ENCODE measurements at places on chromosomes 11 and 22.

GRCh38 chr22:19707347-19708290 lies 6.7 kb upstream of the SEPTIN5 start:
- no peak for DNase-seq

- DNase-seq: no peak
Observed at GRCh38 chr11:100823360-100823759, 136.3 kb downstream of the ARHGAP42 start.

DNA sequence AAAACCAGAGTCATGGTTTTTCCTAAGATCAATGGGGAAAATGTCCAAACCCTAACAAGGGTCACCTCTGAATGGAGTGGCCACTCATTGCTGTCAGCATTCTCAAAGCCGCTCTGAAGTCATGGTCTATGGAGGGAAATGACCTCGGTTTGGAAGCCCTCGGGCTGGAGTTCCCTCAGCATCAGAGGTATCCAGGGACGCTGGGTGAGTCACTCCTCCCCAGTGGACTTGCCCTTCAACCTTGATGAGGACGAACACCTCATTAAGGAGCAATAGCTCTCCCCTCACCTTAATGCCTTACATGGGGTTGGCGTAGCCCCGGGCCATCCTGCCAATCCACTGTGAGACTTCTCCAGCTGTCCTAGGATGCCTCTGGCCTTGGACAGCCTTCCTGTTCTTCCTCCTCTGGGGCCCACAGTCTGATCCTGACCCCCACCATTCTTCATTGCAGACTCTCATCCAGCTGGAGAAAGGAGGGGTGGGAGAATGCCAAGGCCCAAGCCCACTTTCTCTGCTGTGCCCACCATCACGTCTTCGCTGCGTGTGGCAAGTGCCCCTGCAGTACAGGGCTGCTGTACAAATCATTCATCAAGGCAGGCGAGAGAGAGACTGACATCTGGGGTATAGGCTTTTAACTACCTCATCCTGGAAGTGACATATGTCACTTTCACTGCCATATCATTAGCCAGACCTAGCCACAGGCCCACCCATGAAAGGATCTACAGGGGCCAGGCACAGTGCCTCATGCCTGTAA lies 25.4 kb upstream of the MYH9 start:
- no peak for DNase-seq

GRCh38 chr11:60563553-60564235 lies 48.5 kb downstream of the MS4A13 start:
- DNase-seq: no peak

DNA sequence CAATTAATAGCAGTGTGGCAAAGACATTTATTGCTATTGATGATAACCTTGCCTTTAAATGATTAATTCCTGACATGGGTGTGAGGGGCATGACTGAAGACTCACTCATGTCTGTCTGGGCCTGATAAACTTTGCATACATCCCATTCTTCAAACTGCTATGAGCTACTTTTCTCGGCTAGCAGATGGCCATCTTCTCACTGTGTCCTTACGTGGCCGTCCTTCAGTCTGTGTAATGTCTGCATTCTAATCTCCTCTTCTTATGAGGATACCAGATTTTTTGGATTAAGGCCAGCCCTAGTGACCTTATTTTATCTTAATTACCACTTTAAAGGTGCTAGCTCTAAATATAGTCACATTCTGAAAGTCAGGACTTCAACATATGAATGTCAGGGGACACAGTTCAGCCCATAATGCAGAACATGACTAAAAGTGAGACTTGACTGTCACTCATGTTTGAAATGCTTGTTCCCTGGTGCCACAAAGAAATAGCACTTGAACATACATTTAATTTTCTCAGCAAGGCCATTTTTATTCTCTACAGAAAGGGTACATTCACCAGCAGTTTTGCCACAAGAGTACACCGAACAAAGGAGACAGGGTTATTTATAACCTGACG lies 32.3 kb downstream of the OR10A6 start:
- DNase-seq: no peak

GRCh38 chr11:81717695-81718094 lies 1016.0 kb downstream of the FAM181B start:
- DNase-seq: no peak

DNA sequence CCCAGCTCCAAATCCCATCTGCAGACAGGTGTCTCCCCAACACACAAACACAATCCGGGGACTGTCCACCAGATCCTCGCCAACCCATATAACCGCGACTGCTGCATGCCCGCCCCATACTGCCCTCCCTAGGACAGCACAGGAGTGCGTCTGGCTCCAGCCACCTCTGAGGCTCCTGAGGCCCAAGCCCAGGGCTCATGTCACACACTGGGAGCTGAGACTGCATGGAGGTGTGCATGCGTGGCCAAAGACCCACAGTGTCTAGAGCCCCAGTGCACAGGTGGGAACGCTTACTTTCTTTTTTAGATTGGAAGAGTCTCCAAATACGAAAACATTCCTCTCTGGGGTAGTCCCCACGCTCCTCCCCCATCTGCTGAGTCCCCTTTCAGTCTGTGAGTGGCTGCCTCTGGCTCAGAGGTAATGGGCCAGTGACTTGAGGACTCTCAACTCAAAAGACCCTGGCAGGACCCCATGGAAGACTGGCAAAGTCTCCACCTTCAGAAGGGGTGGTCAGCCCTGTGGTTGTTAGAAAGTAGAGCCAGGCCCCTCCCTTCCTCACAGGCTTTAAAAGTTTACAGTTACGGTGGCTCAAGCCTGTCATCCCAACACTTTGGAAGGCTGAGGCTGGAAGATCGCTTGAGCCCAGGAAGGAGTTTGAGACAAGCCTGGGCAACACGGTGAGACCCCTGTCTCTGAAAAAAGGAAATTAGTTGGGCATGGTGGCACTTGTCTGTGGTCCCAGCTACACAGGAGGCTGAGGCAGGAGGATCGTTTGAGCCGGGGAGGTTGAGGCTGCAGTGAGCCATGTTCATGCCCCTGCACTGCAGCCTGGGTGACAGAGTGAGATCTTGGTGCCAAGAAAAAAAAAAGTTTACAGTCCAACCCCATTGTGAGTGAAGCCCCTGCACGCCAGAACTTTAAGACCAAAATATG lies 2.3 kb downstream of the CBX7 start:
- no peak for DNase-seq

DNA sequence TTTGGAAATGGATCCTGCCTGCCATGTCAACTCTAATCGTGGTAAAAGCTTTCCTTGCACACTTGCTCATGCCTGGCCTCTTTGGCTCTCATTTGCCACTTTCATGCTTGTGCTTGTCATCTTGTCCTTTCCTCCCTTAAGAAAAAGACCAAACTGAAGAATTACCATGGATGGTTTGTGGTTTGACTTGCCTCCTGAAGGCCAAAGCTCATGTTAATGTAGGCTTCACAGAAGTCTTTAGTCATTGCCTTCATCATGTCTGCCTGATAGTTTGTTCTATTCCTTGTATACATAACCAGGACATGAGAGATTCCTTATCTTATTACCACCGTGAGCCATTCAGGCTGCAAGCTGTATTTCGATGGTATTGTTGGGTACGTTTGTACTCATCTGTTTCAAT lies 17.3 kb downstream of the TEAD1 start:
- no peak for DNase-seq

- DNase-seq: no peak
Observed at GRCh38 chr22:22519591-22519990, 479 bp downstream of the ZNF280A start.

GRCh38 chr11:70790671-70791300 lies 392.5 kb downstream of the CTTN start:
- no peak for DNase-seq

GRCh38 chr22:30802202-30803166 lies 107.8 kb downstream of the OSBP2 start:
- peak; percentile 14 for DNase-seq

GRCh38 chr11:93020248-93021046 lies 51.0 kb downstream of the MTNR1B start:
- DNase-seq: no peak

DNA sequence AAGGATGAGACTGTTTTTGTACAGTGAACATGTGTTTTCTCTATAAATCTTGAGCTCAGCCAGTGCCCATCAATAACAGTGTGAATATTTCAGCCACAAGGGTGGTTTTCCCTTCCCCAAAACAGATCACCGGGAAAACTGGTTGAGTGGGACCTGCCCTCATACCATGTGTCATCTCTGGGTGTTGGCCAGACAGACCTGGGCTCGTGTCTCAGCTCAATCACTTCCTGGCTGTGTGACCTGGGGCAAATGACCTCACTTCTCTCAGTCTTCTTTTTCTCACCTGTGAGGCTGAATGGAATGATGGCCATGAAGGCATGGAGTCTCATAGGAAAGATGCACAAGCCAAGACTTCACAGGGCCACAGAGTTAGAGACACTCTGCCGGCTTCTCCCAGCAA lies 74.7 kb downstream of the COMMD9 start:
- DNase-seq: no peak
